Prostate gland (tissue), 2 donors: ENCODE measurements at places on chromosomes 12 and 14. TPM values are rescaled to one million over a fixed set of nuclear protein-coding genes. Genes with fewer than 3 reads are reported as not detected.

GRCh38 chr12:27555925-27556778, 32.1 kb downstream of the PPFIBP1 start:
- H3K4me1 ChIP-seq: peaks cover 15% of the 10 kb centered on the region
- H3K27ac ChIP-seq: peak overlapping the region; percentile 43
- H3K36me3 ChIP-seq: no peaks in the 10 kb centered on the region
- H3K4me3 ChIP-seq: no peak overlapping the region
- H3K27me3 ChIP-seq: no peaks in the 10 kb centered on the region
- no peak for DNase-seq

- H3K27ac ChIP-seq: no peak overlapping the region
- no peaks in the 10 kb centered on the region for H3K4me1 ChIP-seq
- H3K4me3 ChIP-seq: no peak overlapping the region
- no peaks in the 10 kb centered on the region for H3K27me3 ChIP-seq
Measured at GRCh38 chr12:65984227-65984479, 146.4 kb downstream of the LLPH start.

DNA sequence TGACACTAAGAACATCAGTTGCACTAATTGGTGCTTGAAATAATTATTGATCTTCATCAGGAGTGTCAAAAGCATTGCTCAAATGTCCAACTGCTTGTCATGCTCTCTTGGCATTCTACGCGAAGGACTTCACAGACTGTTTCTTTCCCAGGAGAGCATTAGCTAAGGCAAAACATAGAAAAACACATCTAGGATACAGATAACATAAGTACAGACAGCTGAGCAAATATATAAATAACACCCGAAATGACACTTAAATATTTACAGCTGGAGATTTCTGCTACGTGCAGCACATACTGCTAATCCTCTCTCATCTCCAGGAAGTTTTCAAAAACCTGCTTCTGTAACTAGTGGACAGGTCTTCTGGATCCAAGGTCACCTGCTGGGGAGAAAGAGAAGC, 120.0 kb upstream of the PRMT8 start:
- DNase-seq: no peak
- H3K27me3 ChIP-seq: no peaks in the 10 kb centered on the region
- no peaks in the 10 kb centered on the region for H3K4me1 ChIP-seq
- H3K4me3 ChIP-seq: no peak overlapping the region
- H3K36me3 ChIP-seq: no peaks in the 10 kb centered on the region

DNA sequence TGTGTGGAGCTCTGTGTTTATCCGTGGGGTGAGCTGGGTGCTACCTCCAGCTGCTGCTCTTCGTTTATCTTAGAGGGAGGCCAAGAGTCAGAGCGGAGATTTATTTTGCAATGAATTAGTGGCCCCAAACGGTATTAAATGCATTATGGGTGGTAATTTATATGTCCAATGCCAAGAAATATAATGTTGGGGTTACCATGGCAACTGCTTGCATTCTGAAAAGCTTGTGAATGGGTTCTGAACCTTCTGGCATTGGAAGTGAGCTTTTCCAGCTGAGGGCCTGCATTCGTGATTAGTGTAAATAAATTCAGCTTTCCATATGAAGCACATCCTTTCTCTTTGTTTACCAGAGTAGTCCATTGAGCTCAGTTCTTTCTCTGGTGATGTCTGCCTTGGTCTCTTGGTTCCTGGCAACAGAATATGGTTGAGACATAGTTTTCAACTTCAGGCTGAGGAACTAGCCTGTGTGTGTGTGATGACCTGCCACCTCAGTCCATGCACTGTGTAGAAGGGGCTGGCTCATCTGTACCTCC, 51.8 kb downstream of the TRAF3 start:
- no peaks in the 10 kb centered on the region for H3K27me3 ChIP-seq
- H3K4me1 ChIP-seq: no peaks in the 10 kb centered on the region
- no peak overlapping the region for H3K27ac ChIP-seq
- no peaks in the 10 kb centered on the region for H3K36me3 ChIP-seq
- DNase-seq: no peak
- H3K4me3 ChIP-seq: no peak overlapping the region

The GPR84 gene
- total RNA-seq: not detected
